ENCODE measurements at places on chromosomes 11 and 22. TPM values are rescaled to one million over a fixed set of nuclear protein-coding genes. Genes with fewer than 3 reads are reported as not detected.

Gene MUS81
- total RNA-seq, result 40.1 TPM

Gene PKNOX2
- total RNA-seq, result not detected

Gene MS4A12
- not detected for total RNA-seq

Gene F2
- total RNA-seq, result 0.10 TPM

Gene OR5A1
- not detected for total RNA-seq

Gene C11orf52
- 0.49 TPM for total RNA-seq

Gene CECR2
- total RNA-seq, result 0.05 TPM

Gene MPEG1
- total RNA-seq, result not detected

Gene MS4A7
- total RNA-seq, result not detected

Gene SPON1
- 0.13 TPM for total RNA-seq

Gene VPS51
- 259 TPM for total RNA-seq

Gene RIMBP3B
- total RNA-seq, result not detected

Gene HEPHL1
- total RNA-seq, result not detected

Gene HPS4
- 24.9 TPM for total RNA-seq

All from mammary microvascular endothelial cell (primary cell).